ENCODE measurements at places on chromosomes 6 and 20.

DNA sequence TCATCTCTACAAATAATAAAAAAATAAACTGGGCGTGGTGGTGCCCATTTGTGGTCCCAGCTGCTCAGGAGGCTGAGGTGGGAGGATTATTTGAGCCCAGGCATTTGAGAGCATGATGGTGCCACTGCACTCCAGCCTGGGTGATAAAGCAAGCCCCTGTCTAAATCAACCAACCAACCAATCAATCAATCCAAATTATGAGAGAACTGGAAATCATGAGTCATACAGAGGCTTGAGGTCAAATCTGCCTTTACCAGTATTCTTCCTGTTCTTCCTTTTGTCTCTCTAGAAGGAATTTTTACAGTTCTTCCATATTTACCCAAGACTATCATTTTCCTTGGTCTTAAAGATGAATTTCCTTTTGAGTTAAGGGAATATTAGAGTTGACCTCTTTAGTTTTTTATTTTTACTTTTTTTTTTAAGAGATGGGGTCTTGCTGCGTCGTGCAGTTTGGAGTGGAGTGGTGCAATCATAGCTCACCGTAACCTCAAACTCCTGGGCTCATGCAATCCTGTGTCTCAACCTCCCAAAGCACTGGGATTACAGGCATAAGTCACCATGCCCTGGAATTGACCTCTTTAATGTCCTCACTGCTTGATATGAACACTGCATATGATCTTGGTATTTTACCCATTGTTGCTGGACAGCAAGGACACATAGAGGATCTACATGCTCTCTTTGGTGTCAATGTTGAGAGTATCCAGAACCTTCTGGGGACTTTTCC lies 44.1 kb upstream of the TXNDC5 start:
- DNase-seq, result no peak

DNA sequence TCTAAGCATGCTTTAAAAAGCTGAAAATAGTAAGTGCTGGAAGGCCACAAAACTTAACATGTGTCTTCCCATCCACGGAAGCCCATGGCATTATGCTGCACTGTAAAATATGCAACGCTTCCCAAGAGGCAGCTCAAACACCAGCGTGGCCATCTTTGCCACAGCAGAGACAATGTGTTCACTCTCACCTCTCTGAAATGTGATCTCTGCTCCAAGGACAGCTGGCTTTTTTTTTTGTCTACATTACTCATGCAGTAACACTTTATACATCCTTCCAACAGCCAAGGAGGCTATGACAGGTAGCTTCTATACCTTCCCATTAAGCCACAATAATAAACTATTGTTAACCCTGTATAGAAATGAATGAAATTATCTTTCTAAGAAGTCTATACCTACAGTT lies 49.2 kb downstream of the BLOC1S5 start:
- DNase-seq, result no peak

- no peak for DNase-seq
Measured at GRCh38 chr20:57996936-57997890, 231.2 kb downstream of the ANKRD60 start.

- DNase-seq, result no peak
Measured at GRCh38 chr20:7195704-7196103, 428.2 kb downstream of the BMP2 start.

GRCh38 chr6:136600818-136601217 lies 50.6 kb upstream of the MAP7 start:
- DNase-seq, result no peak

DNA sequence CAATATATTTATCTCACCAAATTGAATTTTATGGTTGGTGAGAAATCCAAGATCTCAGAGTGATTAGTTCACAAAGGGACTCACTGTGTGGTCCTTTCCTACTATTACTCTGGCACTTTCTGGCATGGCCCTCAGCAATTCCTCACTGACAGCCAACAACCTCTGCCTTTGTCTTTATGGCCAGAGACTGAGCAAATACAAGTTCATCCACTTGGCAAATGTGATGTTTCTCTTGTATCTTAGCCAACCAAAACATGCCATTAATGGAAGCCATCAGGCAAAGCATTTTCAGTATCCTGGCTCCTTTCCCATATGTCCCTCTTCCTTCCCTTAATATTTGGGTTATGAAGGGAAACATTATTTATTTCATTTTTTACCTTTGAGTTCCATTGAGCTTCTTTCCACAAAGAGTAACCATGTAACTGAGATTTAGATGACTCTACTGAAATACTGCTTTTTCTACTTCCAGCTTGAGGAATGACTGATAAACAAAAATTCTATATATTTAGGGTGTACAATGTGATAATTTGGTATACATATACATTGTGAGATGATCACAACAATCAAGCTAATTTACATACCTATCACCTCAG lies 30.8 kb upstream of the SMLR1 start:
- DNase-seq, result no peak

GRCh38 chr20:50909413-50909812 lies 21.8 kb downstream of the ADNP start:
- DNase-seq, result no peak

DNA sequence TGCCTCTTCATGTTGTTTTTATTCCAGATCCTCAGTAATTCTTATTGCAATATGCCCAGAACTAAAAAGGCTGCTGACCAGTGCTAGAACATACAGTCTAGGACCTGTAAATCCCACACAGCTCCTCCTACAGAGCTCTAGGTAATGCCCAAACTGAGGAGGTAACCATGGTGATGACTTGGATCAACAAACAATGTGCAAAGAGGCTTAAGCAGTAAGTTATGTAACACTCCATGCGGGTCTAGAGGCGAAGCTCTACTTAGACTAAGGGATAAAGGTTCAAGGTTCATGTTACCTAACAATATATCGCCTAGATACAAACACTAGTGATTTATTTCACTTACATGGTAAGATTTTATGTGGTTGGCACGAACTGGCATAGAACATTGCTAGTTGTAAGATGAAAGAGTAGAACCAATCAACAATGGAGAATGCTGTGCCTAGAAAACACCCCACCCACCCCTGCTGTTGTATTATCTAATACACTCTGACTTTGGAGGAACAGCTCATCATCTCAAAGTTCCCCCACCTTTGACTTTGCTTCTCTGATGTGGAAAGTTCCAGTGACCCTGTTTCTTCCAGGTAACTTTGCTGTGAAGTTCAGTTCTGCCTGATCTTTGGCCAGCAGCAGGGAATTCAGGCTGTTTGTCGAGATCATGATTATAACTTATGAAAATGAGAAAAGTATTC lies 242.4 kb downstream of the ALDH8A1 start:
- DNase-seq, result no peak

DNA sequence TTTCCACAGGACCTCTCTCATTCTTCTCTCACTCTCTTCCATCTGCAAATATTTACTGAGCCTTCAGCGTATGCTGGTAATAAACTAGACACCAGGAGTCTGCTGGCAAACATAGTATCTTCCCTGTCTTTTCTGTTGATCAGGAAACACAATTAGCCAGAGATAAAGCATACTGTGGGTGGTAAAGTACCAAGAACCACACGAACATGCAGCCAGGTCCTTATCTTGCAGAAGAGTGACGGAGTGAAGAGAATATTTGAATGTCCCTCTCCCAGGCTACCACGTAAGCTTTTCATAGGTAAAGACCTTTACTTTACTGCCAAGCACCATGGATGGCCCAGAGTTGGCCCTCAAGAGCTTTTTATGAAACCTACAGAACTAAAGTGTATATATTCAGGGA lies 13.3 kb downstream of the FHL5 start:
- no peak for DNase-seq

DNA sequence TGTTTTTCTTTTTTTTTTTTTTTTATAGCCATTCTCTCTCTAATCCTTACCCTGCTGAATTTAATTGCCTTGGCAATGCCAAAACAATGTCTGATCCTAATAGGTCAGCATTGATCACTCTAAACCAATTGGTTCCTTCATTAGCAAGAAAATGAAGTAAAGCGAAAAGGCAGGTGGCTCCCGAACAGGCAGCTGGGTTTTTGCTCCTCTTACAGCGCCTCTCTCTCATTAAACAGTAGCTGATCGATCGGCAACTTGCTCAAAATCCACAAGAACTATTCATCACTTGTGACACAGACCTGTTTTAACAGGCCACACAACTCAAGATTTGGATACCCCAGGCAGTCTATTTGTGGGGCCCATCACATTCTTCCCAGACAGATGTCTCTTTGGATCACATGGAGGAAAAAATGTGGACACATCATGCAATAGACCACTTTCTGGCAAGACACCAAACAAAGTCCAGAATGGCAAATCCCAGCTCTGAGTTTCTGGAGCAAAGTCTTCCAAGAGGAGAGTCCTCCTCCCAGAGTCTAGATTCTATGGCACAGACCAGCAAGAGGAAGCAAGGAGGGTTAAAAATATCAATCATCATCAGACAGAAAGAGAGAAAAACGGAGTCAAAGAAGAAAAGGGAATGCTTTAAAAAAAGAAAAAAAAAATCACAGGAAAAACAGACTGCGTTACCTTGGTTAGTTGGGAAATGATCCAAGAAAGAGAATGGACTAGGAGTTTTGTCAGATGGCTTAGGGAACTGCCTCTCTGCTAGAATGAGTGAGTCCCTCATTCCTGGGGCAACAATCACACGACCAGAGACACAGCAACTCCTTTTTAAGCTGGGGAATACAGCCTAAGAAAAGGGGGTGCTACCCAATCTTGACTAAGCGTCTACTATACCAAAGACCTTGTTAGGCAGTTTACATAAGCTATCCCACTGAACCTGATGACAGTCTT lies 247.8 kb downstream of the BTBD9 start:
- DNase-seq, result no peak

DNA sequence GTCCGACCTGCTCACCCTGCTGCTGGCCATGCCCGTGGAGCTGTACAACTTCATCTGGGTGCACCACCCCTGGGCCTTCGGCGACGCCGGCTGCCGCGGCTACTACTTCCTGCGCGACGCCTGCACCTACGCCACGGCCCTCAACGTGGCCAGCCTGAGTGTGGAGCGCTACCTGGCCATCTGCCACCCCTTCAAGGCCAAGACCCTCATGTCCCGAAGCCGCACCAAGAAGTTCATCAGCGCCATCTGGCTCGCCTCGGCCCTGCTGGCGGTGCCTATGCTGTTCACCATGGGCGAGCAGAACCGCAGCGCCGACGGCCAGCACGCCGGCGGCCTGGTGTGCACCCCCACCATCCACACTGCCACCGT lies 885 bp downstream of the NTSR1 start:
- DNase-seq, result no peak

GRCh38 chr6:158560836-158561320 lies 987 bp downstream of the TMEM181 start:
- no peak for DNase-seq

DNA sequence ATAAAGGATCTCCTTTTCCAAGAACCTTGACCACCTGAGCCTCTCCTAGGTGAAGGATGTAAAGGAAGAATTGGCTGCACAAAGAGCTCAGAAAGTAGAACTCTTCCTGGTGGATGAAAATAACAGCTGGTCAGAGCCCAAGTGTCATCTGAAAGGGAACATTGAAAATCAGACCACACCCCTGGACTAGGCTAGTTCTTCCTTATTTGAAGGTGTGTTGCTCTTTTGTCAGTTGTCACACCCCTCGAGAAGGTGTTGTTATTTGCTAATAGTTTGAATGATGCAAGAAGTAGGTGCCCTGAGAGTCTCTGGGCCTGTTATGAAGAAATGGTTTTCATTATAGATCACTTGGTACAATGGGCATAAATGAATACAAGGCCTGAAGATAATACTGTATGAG lies 31.1 kb downstream of the NHLRC1 start:
- no peak for DNase-seq

DNA sequence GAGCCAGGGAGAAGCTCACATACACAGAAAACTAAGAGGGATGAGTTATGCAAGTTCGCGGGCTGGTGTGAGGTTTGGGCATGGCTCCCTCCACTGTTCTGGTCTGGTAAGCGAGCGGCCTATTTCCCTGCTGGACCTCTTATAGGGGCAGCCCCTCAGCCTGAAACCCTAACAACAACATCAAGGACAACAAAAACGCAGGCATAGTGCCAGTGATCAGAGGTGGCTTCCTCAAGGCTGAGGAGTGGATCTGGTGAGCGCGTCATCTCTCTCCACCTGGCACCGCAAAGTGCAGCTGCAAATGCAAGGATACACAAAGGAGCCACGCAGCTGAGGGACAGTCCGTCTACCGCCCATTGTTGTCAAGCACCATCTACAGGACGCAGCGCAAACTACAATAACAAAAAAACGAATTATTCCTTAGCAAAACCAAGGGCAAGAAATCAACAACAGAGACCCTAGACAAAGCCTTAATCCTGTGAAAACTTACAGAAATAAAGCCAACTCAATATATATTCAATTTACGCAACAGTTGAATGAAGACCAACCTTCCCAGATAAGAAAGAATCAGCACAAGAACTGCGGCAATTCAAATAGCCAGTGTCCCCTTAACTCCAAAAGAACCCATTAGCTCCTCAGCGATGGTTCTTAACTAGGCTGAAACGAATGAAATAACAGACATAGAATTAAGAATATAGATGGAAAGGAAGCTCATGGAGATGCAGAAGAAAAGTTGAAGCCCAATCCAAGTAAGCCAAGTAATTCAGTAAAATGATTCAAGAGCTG lies 9.2 kb upstream of the DEFB110 start:
- no peak for DNase-seq

DNA sequence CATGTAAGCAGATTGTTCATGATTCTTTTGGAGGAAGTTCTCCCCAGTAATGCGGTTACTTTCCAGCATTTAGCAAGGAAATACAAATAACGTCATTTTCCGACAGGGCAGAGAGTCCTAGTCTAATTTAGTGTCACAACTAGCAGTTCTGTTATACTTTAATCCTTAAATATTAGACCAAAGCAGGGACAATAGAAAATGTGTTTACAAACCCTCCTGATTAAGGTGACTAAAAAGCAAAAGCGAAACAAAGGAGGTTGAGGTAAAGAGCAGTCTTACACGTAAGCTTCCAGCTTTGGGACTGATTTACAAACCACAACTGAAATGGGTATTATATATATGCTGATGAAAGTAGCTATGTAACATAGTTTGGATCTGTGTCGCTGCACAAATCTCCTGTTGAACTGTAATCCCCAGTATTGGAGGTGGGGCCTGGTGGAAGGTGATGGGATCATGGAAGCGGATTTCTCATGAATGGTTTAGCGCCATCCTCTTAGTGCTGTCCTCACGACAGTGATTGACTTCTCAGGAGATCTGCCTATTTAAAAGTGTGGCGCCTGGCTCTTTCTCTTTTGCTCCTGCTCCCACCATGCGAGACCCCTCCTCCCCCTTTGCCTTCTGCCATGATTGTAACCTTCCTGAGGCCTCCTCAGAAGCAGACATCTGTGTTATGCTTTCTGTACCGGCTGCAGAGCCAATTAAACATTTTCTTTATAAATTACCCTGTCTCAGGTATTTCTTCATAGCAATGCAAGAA lies 81.9 kb downstream of the PLCB1 start:
- no peak for DNase-seq

DNA sequence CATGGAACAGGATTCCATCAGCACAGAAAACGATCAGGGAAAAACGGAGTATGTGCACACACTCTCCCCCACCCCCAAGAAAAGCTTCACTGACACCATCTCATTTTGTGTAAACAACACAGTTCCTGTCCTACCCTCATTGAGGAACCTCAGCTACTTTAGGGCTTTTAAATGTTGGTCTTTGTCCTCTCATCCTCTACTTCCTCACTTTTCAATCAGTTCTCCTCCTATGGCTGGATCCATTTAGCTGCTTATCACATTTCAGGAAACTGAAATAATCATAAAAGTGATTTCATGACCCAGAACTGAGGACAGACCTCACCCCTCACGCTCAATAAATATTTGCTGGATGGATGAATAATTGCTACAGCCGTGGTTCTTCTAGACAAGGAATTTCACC lies 33.1 kb upstream of the PNRC1 start:
- no peak for DNase-seq
